Heart left ventricle (tissue), 16 donors: ENCODE measurements at places on chromosomes 11 and 22. TPM values are rescaled to one million over a fixed set of nuclear protein-coding genes. Genes with fewer than 3 reads are reported as not detected.

- DNase-seq = no peak
Measured at GRCh38 chr11:16012125-16012751, 344.1 kb downstream of the SOX6 start.

DNA sequence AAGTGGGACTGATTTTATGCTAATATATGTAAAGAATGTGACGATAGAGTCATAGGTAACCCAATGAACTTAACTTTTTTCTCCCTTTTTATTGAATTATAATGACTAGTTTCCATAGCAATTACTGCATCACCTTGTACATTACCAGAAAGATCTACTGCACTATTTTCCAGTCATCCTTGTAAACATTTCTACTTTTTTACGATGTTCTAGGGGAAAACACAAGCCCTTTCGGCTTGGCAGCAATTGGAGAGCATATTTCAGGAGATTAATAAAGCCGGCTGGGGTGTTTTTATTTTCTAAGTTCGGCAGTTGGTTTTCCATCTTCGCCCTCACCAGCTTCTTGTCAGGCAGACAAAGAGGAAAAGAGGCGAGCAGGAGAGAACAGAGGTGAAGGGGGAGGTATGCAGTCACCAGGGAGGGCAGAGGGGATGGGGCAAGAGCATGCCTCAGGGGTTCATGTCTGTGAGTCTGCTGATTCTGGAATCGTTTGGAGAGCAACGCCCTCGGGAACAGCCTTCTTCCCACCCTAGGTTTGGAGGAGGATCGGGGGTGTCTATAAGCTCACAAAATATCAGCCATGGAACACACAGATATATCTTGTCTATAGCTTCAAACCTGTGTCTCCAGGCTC is 476.4 kb downstream of the MIAT start:
- no peak for DNase-seq

- no peak for DNase-seq
Measured at GRCh38 chr11:128872594-128872993, 5.5 kb upstream of the KCNJ1 start.

DNA sequence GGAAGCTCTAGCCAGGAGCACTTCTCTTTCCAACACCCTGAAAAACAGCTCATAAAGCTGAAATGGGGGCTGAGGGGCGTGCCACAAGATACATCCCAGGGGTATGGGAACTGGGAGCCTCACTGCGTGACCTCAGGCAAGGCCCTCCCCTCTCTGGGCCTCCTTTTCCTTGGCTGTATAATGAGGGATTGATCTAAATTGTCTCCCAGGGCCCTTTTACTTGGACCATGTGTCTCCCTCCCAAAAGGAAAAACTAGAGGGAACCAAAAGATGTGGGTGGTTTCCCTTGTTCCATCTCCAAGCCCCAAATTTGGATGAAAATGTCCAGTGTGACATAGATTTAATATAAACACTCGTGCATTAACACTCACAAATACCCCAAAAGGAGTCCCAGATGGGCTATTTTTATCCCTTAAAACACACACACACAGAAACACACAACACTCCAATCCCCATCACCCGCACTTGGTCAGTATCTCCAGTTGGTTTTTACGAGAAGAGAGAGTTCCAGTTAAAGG is 25.9 kb upstream of the SMTN start:
- DNase-seq = no peak

- DNase-seq = no peak
Measured at GRCh38 chr11:100932474-100933100, 197.0 kb downstream of the PGR start.

TTC38 gene
- 22.7 TPM for total RNA-seq

MS4A6E gene
- total RNA-seq = not detected

ART1 gene
- 3.3 TPM for total RNA-seq

SCGB2A2 gene
- not detected for total RNA-seq
